ENCODE measurements at places on chromosomes 6 and 20. TPM values are rescaled to one million over a fixed set of nuclear protein-coding genes. Genes with fewer than 3 reads are reported as not detected.
A peak's percentile ranks its signal among the peaks of the same experiment; 100 is the strongest.

The HLA-DRB5 gene
- not detected for total RNA-seq

The ALDH8A1 gene
- total RNA-seq, result 1.2 TPM

The SLC35A1 gene
- total RNA-seq, result 15.7 TPM

The BMP7 gene
- 14.5 TPM for total RNA-seq

The SGK2 gene
- 1.6 TPM for total RNA-seq

The GTSF1L gene
- total RNA-seq, result not detected

The ADTRP gene
- total RNA-seq, result not detected

The TGM6 gene
- not detected for total RNA-seq

The PSORS1C2 gene
- total RNA-seq, result not detected

The ZC3H12D gene
- total RNA-seq, result 0.14 TPM

The KIFC1 gene
- 124 TPM for total RNA-seq

The GLYATL3 gene
- total RNA-seq, result not detected

The SLC13A3 gene
- 6.1 TPM for total RNA-seq

The AGPAT1 gene
- total RNA-seq, result 92.9 TPM

The NKAIN2 gene
- 0.36 TPM for total RNA-seq

The CNR1 gene
- total RNA-seq, result 8.4 TPM

DNA sequence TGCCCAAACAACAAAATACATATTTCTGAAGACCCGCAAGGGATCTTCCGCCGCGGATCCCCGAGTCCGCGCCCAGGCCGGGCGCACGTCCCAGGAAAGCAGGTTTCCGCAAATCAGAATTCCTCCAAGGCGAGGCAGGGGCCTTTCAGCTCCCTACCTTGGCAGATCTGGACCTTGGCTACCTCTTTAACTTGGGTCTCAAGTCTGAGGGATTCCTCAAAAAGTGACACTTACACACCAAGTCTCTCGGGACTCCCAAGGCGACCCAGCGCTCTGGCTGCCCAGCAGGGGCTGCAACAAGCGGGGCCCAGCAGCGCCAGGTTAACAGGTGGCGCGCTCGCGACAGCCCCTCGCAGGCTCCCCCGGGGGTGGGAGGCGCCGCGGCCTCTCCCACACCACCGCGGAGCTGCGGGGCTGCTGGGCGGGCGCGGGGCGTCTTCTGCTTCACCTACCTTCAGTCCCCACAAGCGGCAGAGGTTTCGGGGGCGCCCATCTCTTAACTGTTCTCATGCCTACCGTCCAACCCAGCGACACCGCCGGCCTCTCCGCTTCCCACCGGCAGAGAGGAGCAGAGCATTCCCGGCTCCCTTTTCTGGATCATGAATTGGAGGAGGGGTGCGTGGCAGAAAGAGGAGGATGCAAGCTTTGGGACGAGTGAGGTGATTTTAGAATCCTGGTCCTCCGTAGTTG is 414 bp downstream of the SIM1 start:
- no peak for DNase-seq

- no peak for DNase-seq
Measured at GRCh38 chr6:2209226-2209809, 36.1 kb downstream of the GMDS start.

GRCh38 chr6:116190550-116190949 is 63.3 kb downstream of the TSPYL4 start:
- DNase-seq, result no peak

GRCh38 chr6:14354919-14355572 is 237.5 kb downstream of the CD83 start:
- no peak for DNase-seq

DNA sequence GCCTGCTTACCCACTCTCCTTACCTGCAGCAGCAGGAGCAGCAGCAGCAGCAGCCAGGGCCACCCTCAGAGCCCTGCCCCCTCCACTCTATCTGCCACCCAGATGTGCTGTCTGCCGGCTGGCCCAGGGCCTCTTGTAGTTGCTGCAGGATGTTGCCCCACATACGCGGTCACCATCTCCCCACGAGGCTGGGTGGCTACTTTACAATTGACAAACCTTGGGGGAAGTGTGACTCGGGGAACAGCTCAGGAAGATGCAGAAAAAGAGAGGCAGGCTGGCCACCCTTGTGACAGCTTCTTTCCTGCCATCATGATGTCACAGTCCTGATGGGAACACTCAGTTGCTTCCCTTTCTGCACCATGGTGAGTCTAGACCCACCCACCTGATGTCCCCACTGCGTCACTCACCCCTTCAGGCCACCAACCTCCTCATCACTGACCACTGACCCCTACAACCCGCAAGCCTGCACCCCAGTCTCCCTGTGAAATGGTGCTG is 14.5 kb downstream of the TREM1 start:
- no peak for DNase-seq

DNA sequence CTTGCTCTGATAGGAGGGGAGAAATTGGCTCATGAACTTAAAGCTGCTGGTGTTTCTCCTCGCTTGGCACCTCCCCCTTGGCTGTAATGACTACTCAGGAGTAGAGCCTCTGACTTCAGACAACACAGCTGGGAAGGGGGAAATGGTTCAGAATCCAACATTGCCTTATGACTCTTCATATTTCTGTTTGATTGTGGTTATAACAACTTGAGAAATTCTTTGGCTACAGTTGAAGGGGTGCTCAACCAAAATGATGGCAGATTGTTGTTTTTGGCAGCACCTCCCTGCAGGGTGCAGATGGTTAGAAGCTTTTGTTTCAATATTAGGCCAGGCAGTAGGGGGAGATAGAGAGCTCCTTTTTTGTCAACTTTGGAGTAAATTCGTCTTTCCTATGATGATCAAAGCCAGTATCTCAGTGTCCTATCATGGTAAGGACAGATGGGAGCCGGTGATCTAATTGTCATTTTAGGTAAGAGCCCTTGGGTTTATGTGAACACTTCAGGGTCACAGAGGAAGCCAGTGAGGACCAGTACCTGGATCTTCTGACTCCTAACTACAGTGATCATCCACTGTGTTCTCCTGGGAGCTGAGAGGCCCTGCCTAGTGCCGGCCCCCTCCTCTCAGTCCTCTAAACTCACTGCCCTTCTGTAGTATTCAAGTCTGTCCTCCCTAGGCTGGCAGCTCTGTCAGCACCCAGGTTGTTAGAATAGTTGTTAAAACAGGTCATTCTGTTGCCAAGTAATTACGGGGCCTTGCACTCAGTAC is 39.9 kb downstream of the RPRD1B start:
- peak; percentile 52 for DNase-seq

DNA sequence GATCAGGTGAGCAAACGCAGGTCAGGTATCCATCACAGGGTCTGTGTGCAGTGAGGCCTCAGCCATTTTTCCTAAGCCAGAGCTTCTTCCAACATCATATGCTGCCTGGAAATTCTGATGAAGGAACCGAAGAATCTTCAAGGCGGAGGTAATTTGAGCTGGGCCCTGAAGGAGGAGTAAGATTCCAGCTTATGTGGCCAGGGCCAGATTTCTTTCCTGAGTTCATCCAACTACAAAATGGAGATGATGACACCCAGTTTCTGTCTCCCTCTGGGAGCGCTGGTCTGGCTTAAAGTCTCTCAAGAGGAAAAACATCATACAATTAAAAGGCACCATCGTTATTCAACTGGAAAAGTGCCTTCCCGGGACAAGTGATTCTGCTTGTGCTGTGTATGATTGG is 6.9 kb upstream of the MANBAL start:
- DNase-seq, result no peak

- DNase-seq, result no peak
Measured at GRCh38 chr6:113723182-113723581, 134.0 kb upstream of the MARCKS start.

- DNase-seq, result no peak
Measured at GRCh38 chr6:63792736-63793464, 157.3 kb downstream of the PHF3 start.

GRCh38 chr6:33684983-33685382 is 26.5 kb downstream of the UQCC2 start:
- no peak for DNase-seq

DNA sequence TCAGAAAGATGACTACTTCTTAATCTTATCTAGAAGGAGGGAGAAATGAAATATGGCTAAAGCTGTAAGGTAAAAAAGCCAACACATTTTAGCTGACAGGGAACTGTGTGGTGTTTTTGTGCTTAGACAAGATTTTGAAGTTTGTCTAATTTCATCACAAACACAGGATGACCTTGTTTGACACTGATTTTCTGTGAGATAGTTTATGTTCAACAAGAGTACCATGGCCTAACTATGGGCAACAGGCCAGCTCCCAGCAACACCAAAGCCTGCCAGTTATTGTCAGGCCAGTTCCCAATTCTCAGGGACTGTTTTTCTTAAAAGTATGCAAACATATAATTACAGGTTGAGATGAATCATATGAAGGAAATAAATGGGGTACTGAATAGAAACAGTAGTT is 5.5 kb upstream of the ABCF1 start:
- DNase-seq, result no peak

GRCh38 chr6:73696966-73697655 is 1.1 kb downstream of the CD109 start:
- DNase-seq, result no peak

DNA sequence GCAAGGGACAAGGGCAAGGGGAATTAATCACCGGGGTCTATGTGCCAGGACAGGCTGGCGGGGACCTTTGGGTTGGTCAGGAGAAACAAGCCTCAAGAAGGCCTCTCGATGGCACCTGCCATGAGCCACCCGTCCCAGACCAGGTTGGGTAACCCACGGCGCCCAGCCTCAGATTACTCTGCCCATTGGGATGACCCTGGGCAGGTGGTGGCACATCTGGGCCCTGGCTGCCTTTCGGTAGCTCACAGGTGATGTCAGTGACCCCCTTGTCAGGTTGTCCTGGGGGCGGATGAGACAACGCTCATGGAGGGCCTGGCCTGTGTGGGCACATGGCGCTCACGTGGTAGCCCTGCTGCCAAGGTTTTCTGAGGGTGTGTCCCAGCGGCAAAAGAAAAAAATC is 152.2 kb downstream of the SYCP2 start:
- no peak for DNase-seq

GRCh38 chr20:39042279-39043150 is 80.4 kb downstream of the DHX35 start:
- no peak for DNase-seq

DNA sequence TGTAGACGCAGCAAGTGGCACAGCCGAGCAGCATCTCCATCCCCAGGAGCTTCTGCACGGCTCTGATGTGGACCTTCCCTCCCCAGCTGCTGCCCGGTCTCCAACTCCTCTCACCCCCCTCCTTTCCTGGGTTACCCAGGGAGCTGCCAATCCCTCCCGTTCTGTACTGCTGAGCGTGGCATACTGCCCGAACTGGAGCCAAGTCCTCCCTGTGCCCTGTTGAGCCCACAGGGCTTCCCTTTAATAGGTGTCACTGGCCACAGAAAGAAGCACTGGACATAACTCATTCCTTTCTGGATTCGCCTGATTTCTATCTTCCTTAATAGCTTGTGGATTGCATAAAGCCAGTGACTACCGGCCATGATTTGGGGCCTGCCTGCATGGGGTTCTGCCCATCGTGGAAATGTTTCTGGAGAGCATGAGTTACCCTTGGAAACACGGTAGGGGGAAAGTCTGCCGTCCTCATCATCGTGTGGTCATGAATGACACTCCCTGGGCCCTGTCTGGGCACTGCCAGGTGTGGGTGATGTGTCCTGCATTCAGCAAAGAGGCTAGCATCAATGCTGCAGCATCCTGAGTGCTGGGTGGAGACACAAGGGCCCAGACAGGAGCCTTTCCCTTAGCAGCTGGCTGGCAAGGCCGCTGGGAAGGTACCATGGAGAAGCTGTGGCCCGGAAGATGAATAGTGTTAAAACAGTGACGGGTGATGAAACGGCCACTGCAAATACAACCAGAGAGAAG is 189.7 kb downstream of the SYNDIG1 start:
- no peak for DNase-seq
